ENCODE measurements at places on chromosomes 5 and 9.
A peak's percentile ranks its signal among the peaks of the same experiment; 100 is the strongest.

GRCh38 chr9:133134388-133135145, 13.5 kb upstream of the RALGDS start:
- no peak for DNase-seq

GRCh38 chr9:108325406-108325805, 530.4 kb downstream of the ACTL7B start:
- no peak for DNase-seq

DNA sequence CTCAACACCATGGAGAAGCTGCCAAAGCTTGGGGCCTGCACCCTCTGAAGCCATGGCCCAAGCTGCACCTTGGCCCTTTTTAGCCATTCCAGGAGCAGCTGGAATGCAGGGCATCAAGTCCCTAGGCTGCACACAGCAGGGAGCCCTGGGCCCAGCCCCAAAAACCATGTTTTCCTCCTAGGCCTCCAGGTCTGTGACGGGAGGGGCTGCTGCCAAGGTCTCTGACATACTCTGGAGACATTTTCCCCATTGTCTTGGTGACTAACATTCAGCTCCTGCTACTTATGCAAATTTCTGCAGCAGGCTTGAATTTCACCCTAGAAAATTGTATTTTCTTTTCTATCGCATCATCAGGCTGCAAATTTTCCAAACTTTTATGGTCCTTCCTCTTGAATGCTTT, 64.6 kb downstream of the ELOVL7 start:
- DNase-seq = no peak

- DNase-seq = no peak
These were observed 182.4 kb downstream of the DIRAS2 start for GRCh38 chr9:90460220-90460619.

DNA sequence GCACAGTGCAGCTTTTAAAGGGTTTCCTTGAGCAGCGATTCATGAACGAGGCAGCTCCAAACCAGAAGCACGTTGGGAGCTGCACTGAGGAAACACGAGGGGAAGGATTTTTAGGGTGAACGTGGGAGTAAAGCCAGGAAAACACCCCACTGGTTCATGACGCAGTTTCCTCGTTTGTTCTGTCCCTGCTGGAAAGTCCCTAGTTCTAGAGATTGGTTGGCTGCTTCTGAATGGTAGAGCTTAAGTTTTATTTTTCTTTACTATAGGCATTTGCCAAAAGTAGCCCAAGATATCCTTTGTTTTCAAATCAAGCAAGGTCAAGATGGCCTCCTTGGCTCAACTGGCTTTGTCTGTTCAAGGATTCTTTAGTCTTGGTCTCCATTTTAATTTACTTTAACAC, 116.5 kb upstream of the CACNA1B start:
- peak; percentile 44 for DNase-seq

- no peak for DNase-seq
These were observed 33.2 kb downstream of the GPR151 start for GRCh38 chr5:146482775-146483174.

GRCh38 chr5:75484605-75485004, 26.8 kb downstream of the CERT1 start:
- DNase-seq = no peak

DNA sequence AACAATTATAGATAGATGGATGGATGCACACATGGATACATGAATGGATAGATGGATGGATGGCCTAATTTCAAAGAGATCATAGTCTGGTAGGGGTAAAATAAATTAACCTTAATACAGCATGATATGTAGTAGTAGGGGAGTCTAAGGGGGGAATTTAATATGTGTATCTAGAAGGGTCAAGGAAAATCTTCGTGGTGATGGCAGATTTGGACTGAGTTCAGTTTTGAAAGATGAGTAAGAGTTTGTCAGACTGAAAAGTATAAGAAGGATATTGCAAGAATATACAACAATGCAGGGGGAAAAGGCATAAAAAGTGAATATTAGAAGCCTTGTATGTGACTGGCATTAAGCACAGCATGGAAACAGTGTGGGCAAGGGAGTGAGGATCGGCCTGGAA, 98.7 kb downstream of the ZNF462 start:
- DNase-seq = no peak

DNA sequence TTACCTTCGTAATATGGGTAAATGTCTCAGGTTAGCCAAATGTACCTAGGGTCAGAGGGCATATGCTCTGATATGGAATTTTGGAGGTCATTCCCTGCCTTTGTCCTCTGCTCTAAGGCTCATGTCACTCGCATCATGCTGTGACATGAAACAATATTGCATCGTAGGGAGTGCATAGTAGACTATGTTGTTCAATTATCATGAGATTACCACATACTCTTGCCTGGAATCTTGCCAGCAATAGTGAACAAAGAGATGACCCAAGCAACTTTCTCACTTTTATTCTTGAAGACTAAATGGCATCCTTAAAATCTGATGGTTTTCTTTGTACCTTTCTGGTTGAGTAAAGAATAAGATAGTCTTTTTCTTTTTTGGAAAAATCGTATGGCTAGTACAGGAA, 27.6 kb downstream of the ZNF462 start:
- DNase-seq = no peak

GRCh38 chr5:125894383-125894782, 528.8 kb upstream of the GRAMD2B start:
- no peak for DNase-seq

- no peak for DNase-seq
These were observed 27.2 kb downstream of the FBXW2 start for GRCh38 chr9:120765910-120766425.

- no peak for DNase-seq
These were observed 1.7 kb downstream of the FREM1 start for GRCh38 chr9:14908295-14909180.

DNA sequence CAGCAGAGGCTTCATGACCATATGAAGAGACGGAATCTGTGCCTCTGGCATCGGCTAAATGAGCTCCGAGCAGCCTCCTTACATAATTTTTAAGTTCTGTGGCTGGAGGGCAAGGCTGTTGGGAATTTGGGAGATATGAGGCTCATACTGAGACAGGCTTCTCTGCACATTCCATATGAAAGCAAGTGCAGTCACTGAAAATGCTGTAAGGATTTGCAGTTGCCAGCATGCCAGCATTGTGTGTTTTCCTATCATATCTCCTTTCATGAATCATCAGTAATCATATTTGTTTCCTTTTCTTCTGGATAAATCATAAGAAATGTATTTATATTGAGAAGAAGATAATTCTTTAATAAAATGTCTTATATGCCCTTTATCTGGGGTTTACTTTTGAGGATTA, 775.4 kb downstream of the SEMA5A start:
- DNase-seq = no peak

- peak; percentile 78 for DNase-seq
These were observed 6.4 kb upstream of the ST6GALNAC6 start for GRCh38 chr9:127905788-127906191.

DNA sequence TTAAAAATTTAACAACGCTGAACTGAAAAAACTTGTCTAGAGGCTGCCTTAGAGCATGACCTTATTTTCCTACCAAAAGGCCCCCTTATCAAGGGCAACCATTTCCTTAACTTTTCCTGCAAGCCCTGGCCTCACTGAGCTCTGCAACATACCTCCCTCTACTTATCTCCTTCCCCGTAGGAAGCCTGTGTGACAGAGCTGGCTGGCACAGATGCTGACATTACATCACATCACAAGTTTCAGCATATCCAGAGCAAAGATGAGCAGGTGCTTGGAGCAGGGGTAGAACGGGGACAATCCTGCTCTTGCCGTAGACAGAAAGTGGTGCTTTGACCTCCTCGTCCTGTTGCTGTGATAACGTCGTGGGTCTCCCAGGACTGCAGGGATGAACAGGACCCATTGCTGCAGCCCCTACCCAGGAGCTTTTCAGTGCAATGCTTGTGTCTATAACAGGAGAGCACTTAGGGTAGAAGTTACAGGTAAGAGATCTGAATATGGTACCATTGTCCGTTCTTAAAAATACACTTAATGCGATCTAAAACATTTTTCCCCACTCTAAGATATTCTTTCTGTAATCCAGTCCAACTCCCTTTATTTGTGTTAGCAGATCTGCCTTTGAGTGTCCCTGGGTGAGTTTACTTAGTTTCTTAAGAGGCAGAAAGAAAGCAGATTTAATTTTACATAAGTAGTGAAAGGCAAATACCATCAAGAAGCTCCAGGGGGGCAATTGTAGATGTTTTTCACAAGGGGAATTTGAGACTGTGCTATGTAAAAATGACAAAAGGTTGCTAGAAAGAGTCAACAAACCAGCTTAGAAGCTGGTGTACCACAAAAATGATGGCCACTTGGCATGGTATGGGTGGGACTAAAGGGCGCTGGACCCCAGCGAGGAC, 101.9 kb upstream of the EFNA5 start:
- no peak for DNase-seq

GRCh38 chr9:117334101-117334500, 80.8 kb downstream of the ASTN2 start:
- DNase-seq = no peak

GRCh38 chr9:113566712-113567071, 103.2 kb downstream of the RGS3 start:
- DNase-seq = no peak

DNA sequence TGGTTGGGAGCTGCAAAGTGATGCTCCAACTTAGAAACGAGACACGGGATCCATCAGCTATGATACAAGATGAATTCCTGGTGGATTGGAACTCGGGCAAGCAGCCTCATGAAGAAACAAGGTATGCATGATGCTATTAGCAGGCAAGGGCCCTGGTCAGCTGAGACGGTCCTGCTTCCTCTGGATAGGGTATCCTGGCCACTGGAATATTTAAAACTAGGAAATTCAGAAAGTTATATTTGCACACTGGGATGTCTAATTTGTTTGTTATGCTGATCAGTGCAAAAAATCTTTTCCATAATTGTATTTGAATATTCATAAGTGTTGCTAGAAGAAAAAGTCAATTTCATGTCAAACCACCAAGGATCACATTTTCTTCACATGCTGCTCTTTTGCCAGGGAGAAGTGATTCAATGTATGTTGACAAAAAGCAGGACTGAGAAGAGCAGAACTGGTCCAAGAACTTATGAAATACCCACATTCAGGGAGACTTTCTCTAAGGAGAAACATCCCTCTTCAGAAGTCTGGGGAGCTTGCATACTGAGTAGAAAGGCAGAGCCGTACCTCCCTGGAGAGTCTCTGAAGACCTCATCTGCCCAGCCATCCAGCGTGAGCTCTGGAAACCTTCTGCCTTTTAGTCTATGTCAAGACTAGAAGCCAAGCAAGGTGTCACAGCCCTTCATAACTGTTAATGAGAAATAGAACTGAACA, 6.7 kb upstream of the NXNL2 start:
- no peak for DNase-seq

DNA sequence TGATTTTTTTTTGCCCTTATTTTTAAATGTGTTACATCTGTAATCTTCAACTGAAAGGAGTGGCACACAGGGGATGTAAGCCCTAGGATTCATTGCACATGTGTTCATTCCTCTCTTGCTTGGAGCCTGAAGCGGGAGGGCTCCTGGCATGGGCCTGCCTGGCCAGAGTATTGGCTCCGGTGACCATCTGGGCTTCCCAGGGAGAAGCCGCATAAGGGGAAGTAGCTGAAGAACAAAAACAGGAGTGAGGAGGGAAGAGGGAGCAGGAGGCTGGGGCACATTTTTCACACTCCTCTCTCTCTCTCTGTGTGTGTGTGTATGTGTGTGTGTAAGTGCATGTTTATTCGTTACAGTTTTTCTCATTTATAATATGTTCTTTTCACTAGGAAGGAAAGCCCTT, 269.9 kb downstream of the PRR16 start:
- DNase-seq = no peak

GRCh38 chr9:100012279-100012678, 86.5 kb downstream of the ERP44 start:
- no peak for DNase-seq

DNA sequence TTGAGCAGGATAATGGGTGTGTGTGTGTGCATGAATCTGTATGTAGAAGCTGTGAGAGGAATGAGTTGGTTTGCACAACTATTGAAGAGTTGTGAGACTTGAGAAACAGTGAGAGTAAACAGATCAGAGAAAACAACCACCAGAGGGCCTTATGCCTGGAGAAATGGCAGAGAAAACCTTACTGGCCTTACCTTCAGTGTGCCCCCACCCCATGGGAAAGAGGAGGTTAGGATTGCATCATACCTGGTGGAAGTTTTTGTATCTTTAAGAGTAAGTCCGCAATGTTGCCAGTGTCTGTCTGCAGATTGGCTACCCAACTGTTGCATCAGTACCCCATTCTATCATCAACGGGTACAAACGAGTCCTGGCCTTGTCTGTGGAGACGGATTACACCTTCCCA, 1909.4 kb upstream of the WWC1 start:
- DNase-seq = no peak

DNA sequence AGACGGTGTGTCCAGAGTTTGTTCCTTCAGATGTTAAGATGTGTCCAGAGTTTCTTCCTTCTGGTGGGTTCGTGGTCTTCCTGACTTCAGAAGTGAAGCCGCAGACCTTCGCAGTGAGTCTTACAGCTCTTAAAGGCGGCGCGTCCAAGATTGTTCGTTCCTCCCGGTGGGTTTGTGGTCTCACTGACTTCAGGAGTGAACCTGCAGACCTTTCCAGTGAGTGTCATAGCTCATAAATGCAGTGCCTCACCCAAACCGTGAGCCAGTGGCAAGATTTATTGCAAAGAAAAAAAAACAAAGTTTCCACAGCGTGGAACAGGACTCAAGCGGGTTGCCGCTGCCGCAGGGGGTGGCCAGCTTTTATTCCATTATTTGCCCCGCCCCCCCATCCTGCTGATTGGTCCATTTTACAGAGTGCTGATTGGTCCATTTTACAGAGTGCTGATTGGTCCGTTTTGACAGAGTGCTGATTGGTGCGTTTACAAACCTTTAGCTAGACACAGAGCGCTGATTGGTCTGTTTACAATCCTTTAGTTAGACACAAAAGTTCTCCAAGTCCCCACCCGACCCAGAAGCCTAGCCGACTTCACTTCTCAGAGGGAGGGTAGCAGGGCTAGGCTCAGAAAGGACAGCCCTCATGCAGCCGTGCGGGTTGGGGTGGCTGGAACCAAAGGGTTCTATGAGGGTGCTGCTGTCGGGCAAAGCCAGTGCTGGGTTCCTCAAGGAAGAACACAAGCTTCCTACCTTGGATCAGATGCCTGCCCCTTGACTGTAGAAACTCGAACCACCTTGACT, 9.1 kb upstream of the RNF130 start:
- peak; percentile 61 for DNase-seq
